T-helper 2 cell (primary cell): ENCODE measurements at places on chromosomes 1 and 21.
A peak's percentile ranks its signal among the peaks of the same experiment; 100 is the strongest.

- DNase-seq: no peak
These were observed 26.4 kb upstream of the FMO1 start for GRCh38 chr1:171221665-171222591.

- DNase-seq: no peak
These were observed 289.7 kb upstream of the DPYD start for GRCh38 chr1:98210563-98210962.

- DNase-seq: peak; percentile 56
These were observed 11.1 kb downstream of the ADPRS start for GRCh38 chr1:36099681-36100341.

DNA sequence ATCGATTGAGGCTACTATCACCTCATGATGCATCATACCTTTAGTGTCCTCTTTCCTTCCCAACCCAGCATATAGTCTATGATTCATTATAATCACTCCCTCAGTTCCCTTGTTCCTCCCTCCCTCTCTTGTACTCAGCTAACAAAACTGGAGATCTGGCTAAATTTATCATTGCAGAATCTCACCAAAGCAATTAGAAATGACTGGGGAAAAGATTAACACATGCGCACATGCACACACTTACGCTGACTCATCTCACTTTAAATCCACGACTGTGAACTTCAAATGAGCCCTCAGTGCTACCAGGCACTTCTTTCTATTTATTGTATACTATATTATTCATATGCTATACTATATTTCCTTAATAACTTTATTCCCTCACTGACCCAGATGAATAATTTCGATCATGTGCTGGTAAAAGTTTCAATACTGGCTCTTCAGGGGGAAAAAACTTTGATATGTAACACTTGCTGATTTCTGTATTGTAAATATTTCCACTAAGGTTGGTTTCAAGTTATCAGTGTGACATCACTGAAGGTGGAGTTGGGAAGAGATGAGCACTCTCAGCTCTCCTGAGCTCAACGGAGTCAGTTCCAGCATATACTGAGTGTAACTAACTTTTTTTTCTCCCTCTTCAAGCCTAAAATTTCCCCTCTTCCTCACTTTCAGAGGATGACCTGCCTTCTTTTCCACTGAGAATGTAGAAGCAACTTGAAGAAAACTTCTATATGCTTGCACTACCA is 613.7 kb upstream of the B3GALT2 start:
- DNase-seq: no peak

GRCh38 chr1:14733048-14733778 is 134.7 kb downstream of the KAZN start:
- no peak for DNase-seq

DNA sequence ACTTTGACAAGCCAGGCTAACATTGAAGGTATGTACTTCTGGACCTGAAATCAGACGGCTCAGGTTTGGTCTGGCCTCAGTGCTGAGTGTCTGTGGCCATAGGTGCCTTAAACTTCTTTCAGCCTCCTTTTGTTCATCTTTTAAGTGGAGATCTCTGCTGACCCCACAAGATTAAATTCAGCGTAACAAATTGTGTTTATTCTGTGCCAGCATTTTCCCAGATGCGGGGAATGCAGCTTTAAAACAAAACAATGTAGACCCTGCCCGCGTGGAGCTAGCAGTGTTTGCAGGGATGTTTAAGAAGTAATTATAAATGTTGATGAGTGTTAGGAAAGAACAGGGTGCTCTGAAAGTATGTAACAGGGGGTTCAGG is 923 bp downstream of the CAP1 start:
- no peak for DNase-seq

- no peak for DNase-seq
These were observed 8.0 kb downstream of the RNPEP start for GRCh38 chr1:201990427-201990826.

GRCh38 chr1:36606641-36607262 is 124.0 kb upstream of the CSF3R start:
- no peak for DNase-seq

- DNase-seq: peak; percentile 36
These were observed 80.3 kb downstream of the RUNX3 start for GRCh38 chr1:24849672-24850295.

DNA sequence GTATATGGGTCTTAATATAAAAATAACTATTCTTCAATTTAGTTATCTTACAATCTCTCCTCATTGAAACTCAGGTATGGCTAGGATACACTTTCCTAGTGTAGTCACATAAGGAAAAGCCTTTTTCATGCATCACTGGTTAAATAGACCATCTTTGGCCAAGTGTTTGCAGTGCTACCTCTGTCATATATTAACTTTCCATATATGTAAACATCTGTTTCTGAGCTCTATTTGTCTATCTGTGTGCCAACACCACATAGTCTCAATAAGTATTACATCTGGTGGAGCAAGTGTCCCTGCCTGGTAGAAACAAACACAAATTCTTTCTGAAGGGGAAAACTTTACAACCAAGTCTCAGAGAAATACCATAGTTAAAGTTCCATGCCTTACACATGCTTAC is 134.6 kb downstream of the TSEN15 start:
- no peak for DNase-seq

DNA sequence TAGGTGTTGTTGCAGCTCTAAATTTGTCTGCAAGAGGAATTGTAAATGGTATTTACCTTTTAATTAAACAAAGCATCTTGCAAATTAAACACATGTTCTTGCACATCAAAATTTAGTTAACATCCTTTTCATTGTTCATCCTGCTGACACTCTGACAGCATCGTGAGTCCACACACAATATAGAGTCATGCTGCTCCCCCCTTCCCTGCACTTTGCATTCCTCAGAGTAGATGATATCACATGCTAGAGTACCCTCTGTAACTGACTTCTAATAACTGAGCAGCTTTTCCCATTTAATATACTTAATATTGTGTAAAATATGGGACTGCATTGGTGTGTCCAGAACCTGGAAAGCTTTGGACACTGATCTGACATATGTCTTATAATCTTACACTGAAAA is 138.8 kb upstream of the DPYD start:
- DNase-seq: no peak

DNA sequence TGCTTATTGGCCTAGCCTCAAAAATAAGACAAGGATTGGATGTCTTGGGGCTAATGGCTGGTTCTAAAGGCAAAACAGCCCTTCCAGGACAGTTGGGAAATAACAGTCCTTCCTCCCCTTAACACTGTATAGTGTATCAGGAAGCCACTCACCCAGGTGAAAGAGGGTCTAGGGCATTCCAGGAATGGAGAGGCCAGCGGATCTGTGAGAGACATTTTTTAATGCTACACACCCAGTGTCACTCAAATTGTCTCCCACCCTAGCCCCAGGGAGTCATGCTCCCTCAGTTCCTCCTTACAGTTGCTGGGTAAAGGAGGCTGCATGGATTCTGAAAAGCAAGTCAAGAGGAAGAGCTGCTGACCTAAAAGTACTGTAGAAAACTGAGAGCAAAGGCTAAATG is 24.1 kb upstream of the EXO1 start:
- no peak for DNase-seq

- DNase-seq: no peak
These were observed 36.5 kb upstream of the LRRC3 start for GRCh38 chr21:44418876-44419230.

- no peak for DNase-seq
These were observed 5.1 kb downstream of the LMNA start for GRCh38 chr1:156119503-156120209.

- no peak for DNase-seq
These were observed 42.7 kb downstream of the OLIG1 start for GRCh38 chr21:33112681-33113080.

DNA sequence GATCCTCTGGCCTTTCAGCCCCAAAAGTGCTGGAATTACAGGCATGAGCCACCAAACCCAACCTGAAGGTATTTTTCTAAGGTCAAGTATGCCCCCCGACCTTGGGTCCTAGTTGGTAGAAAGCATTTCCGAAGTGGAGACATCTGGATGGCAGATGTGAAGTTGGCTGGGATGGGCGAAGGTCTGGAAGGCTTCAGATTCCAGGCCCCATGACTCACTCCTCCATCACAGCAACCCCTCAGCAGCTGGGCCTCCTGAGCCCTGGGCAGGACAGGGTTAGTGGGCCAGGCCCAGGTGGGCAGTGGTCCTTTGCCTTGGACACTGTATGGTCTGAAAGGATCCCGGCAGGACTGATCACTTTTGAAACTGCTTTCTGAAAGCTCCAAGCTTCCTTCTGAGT is 23.3 kb downstream of the NAV1 start:
- DNase-seq: no peak

DNA sequence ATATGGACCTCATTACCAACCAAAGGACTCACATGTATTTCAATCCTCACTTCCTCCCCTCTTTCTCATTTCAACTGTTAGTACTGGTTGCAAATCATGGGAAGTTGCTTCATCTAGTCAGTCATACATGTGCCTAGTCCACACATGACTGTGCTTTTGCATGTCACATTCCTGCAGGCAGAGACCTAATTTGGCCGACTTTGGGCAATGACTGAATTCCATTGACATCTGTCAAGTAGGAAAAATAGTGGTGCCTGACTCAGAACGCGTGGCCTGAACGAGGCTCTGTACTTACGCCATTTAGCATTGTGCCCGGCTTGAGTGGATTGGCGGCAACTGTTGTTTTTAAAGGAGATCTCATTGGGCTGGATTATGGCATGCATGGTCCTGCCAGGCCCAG is 18.0 kb downstream of the PTPRU start:
- no peak for DNase-seq

- no peak for DNase-seq
These were observed 363.1 kb upstream of the RUNX1 start for GRCh38 chr21:35412231-35412630.

DNA sequence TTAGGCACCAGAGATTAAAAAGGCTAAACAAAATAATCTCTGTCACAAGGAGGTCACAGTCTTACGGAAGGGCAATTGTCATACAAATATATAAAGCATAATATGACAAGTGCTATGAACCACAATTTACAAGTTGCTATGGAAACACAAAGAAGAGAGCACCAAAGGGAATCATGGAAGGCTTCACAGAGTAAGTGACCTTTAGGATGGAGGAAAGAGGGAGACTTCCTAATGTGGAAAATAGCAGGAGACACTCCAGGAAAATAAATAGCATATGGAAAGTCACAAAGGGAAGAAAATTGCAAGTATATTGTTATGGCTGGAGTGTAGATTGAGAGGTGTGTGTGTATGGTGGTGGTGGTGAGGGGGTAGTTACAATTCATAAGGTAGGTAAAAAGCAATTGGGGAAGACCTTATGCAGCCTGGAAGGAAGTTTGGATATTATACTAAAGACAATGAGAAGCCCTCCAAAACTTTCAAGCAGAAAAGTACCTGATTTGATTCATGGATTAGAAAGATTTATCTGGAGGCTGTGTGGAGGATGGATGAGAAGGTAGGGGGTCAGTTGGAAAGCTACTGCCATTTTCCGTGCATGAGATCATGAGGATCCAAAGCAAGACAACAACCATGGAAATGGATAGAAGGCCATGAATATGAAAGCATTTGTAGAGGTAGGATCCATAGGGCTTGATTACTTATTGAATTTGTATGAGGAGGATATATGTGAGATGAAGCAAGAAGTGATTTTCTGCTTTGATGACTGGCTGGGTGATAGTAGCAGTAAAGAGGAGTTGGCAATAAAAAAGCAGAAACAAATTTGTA is 61.7 kb downstream of the SAMSN1 start:
- DNase-seq: no peak

GRCh38 chr1:214341932-214342331 is 61.0 kb downstream of the SMYD2 start:
- no peak for DNase-seq

- peak; percentile 94 for DNase-seq
These were observed 22.4 kb downstream of the CAPZB start for GRCh38 chr1:19462781-19463503.

- no peak for DNase-seq
These were observed 153.7 kb upstream of the C1orf174 start for GRCh38 chr1:4053774-4054173.
